ENCODE measurements at places on chromosomes 1 and 21.

DNA sequence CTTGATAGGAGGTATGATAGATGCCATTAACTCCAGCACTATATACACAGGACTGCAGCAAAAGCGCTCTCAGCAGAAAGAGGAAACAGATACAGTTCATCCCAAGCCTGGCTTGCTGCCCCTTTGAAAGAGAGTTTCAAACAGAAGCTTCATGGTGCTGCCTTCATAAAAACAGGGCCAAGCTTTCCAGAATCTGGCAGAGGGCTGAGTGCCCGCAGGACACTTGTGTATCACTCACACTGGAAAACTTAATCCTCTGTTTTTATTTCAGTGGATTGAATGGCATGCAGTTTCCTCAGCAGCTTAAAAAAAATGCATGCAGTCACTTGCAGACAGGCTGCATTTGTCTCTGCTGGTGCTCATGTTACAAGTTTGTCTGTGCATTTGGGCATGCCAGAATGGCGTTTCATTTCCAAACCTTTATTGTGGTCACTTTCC, 40.4 kb downstream of the KCNJ15 start:
- no peak for DNase-seq

GRCh38 chr21:32991361-32991760, 34.4 kb upstream of the OLIG2 start:
- DNase-seq = no peak

DNA sequence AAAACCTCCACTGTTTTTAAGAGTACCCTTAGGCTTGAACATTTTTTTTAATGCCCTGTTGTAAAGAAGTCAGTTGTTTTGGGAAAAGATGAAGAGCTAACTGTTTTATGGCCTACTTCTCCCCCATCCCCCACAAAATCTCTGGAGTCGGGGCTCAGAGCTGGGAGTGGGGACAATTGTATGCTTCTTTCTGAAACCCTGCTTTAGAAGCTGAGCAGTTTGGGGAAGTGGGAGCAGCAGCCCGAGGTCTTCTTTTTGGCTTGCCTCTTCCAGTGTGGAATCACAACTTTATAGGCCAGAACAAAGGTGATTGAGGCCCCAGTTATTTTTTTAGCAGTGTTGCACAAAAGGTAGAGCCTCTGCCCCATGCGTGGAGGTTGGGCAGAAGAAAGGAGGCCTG, 25.2 kb downstream of the PPP2R5A start:
- DNase-seq = no peak

GRCh38 chr1:13965770-13966398, 265.9 kb downstream of the PRDM2 start:
- peak; percentile 33 for DNase-seq

DNA sequence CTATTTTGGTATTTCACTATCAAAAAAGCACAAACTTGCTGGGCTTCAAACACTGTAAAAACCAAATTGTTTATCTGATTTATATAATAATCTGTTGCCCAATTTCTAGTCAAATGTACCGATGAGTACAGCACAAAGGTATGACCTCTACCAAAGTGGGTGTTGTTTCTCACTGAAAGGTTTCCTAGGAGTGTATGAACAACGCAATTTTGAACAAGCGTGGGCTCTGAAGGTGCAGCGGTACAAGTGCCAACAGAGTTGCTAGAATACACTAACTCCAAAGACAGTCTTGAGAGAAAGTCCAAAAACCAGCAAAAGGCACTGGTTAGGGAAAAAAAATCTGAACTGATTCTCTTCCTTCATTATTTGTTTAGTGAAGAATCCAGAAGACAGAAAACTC, 130.4 kb downstream of the ATP1B1 start:
- DNase-seq = no peak

GRCh38 chr1:61332796-61333195, 250.4 kb downstream of the NFIA start:
- DNase-seq = no peak

DNA sequence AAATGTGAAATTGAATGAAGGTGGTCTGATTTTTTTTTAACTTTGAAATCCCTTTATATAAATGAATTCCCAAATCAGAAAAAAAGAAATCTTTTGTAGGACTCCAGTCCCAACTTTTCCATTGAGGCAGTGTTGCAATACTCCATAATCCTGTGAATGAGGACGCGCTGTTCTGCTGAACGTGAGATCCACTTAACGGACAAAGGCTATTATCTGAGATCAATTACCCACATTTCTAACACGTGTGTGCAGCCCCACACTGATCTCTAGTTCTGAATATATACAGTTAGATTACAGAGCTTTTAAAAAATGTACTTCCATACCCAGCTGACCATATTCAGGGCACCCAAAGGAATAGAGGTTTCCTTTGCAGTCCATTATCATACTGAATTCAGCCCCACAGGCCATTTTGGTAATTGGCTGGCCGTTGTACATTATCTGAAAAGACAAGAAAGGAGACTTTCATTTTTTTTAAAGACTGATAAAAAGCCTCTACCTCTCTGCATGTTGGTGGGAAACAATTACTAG, 19.0 kb downstream of the RCC2 start:
- DNase-seq = no peak

- DNase-seq = no peak
Observed at GRCh38 chr1:167710836-167711235, 10.9 kb upstream of the MPZL1 start.

DNA sequence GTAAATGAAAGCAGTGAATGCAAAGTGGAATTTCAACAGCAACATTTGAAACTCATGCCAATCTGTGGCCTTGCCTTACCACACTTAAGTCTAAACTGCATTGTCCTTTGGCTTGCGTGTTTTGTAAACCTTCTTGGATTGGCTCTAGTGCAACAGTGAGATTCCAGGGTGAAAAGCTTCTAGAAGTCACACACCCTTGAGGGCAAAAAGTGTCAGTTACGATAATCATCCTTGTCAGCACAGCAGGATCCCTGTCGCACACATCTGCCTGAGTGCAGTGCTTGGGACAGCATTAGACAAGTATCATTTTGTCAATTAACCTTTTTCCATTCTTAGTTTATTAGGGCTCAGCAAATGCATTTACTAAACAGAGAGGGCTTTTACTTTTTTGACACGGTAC, 243.4 kb upstream of the PTBP2 start:
- no peak for DNase-seq

GRCh38 chr21:38950435-38951094, 144.8 kb downstream of the ETS2 start:
- DNase-seq = no peak

DNA sequence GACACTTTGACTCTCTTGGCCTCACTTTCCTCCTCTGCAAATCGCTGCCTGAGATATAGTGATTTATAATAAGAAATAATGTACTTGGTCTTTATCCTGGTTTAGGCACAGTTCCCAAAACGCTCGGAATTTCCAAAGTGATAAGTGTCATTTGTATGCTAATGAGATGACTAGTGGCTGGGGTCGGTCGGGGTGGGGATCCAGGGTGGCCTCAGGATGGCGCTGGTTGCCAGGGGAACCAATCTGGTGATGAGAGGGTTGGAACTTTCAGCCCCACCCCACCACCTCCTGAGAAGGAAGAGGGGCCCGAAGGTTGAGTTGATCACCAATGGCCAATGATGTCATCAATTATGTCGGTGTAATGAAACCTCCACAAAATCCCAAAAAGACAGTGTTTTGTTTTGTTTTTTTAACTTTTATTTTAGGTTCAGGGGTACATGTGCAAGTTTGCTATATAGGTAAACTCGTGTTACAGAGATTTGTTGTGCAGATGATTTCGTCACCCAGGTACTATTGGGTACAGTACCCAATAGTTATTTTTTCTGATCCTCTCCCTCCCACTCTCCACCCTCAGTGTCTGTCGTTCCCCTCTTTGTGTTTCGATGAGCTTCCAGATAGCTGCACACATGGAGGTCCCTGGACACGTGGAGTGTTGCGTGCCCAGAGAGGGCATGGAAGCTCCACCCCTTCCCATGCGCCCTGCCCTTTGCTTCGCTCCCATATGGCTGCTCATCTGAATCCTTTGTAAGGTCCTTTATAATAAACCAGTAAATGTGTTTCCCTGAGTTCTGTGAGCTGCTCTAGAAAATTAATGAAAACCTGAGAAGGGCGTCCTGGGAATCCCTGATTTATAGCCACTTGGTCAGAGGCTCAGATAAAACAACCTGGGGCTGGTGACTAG, 97.2 kb downstream of the KCNN3 start:
- DNase-seq = no peak

- no peak for DNase-seq
Observed at GRCh38 chr1:235997049-235997448, 67.8 kb downstream of the NID1 start.

GRCh38 chr1:77688939-77689338, 6.5 kb upstream of the ZZZ3 start:
- DNase-seq = no peak

DNA sequence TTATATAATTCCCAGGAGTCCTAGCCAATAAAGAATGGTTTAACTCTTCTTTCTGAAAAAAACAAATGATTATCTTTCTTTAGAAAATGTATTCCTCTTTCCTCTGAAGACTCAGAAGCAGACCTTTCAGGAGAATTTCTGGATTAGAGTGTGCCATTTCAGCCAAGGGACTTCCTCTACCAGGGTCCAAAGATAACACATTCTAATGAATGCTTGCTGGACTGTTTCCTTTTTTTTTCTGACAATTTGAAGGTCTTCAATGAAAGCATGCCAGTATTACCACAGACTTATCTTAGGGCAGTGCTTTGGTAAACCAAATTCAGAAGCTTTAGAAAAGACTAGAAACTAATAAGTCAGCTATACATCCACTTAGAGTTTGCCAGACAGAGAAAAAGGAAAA, 80.5 kb downstream of the RERE start:
- no peak for DNase-seq

GRCh38 chr1:26349188-26349876, 4.6 kb downstream of the CRYBG2 start:
- DNase-seq = no peak

- no peak for DNase-seq
Observed at GRCh38 chr21:33767236-33767635, 124.9 kb downstream of the ITSN1 start.

DNA sequence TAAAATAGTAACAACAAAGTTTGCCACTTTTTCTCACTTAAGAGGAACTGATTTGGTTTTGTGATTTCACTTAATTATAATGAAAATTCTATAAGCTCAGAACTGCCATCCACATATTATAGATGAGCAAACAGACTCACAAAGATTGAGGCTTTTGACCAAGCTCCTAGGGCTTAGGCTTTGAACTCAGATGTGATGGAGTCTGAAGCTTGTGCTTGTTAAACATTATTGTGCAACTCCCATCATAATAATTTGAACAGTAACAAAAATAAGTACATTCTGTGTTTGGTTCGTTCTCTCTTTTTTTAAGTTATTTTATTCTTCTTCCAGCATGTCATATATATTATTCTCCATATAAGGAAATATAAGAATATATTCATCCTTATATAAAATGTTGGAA, 403.4 kb downstream of the PTPRC start:
- no peak for DNase-seq

DNA sequence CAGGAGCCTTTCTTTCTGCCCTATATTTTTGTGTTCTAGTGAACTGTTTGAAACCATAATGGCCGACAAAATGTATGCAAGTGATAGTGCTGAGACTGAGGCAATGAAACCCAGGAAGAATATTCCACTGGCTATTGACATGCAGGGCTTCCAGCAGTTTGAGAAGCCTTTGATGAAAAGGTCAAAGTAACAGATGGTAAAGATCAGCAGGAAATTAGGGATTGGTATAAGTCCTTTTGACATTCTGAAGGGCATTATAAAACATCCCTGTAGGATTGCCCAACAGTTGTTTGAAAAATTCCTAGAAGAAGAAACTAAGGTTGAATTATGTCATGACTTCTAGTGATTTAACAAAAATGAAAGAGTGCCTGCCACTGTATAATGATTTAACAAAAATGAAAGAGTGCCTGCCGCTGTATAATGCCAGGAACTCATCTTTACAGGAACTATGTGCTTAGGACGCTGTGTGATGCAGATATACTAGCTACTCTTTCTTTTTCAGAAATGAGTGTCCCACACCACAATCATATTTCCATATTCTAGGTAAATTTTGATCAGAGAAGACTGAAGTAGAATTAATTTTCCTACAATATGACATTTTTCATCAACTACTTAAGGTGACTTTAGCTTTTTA, 283.9 kb upstream of the ST6GALNAC5 start:
- no peak for DNase-seq

- no peak for DNase-seq
Observed at GRCh38 chr1:168653567-168653966, 75.4 kb downstream of the DPT start.

GRCh38 chr1:226602186-226603021, 53.8 kb downstream of the STUM start:
- no peak for DNase-seq

All from SW 1271 (cell line).